ENCODE measurements at places on chromosomes 3 and 15. TPM values are rescaled to one million over a fixed set of nuclear protein-coding genes. Genes with fewer than 3 reads are reported as not detected.

DNA sequence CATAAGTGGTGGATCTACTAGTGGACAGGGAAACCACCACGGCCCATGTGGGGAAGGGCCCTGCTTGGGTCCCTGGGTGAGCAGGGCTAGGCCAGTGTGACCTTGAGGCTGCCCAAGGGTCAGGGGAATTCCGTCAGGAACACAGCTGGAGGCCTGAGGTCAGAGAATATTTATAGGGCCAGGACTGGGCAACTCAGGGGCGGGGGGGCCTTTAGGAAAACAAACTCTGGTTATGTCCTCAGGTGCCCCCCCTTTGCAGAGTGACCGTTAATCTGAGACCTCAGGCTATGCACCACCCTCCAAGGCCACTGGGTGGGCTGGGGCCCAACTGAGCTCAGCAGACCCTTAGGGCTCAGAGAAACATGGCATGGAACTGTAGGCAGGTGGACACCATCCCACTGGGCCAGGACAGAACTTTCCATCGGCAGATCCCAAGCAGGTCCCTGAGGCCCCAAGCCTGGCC, 2.5 kb downstream of the TWF2 start:
- no peak for DNase-seq

DNA sequence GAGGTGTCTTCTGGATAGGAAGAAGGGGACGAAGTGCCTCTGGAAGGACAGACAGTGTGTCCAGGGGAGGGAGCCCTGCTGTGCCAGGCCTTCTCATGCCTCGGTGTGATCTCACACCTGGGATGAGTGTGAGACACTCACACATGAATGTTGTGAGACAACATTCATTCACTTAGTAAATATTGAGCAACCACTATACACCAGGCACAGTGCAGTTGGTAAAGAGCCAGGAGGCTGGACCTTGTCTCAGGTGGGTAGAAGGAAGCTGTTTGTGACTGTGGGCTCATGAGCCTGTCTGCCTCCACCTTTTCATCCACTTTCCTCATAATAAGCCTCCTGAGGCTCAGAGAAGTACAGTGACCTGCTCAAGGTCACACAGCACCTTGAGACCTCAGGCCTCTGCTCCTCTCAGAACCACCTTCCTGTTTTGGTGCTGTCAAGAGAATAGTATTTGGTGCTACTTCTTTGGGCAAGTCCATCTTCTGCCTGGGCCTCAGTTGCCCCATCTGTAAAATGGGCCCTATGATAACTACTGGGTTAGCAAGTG, 20.9 kb downstream of the SLC6A6 start:
- peak; percentile 36 for DNase-seq

- DNase-seq, result no peak
These were observed 313.4 kb downstream of the CNTN6 start for GRCh38 chr3:1406250-1406649.

DNA sequence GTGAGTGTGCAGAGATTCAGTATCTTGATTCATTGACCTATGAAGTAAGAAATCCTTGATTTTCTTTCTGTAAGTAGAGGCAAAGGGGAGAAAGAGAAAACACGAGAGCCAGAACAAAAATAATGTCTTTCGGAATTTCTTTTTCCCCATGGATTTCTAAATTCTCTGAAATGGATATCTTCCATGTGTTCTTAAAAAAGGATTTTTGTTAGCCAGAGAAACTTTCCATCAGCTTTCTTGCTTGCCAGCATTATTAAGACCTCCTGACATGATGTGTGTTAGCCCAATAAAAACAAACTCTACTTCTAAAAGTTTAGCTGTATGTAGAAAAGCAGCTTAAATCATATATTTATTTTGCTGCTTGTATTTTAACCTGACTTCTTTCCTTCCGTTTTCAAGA, 122.3 kb upstream of the AADACL2 start:
- no peak for DNase-seq

GRCh38 chr15:95458721-95459120, 871.8 kb upstream of the NR2F2 start:
- no peak for DNase-seq

DNA sequence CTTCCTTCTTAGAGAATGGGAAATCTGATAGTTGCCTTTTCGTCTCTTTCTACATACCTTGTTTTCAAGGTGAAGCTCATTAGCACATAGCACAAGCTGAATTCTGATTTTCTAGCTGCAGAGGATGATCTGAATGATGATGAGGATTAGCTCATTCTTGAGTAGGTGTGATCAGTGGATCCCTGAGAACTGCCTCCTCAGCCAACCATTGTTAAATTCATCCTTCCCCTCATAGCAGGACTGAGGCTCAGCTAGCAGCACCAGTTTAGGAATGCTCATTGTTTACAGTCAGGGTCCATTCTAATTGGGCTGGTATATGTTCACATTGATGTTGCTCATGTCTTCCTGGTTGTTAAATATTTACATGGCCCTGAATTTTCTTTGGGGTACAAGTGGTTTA, 299.9 kb upstream of the MME start:
- no peak for DNase-seq

DNA sequence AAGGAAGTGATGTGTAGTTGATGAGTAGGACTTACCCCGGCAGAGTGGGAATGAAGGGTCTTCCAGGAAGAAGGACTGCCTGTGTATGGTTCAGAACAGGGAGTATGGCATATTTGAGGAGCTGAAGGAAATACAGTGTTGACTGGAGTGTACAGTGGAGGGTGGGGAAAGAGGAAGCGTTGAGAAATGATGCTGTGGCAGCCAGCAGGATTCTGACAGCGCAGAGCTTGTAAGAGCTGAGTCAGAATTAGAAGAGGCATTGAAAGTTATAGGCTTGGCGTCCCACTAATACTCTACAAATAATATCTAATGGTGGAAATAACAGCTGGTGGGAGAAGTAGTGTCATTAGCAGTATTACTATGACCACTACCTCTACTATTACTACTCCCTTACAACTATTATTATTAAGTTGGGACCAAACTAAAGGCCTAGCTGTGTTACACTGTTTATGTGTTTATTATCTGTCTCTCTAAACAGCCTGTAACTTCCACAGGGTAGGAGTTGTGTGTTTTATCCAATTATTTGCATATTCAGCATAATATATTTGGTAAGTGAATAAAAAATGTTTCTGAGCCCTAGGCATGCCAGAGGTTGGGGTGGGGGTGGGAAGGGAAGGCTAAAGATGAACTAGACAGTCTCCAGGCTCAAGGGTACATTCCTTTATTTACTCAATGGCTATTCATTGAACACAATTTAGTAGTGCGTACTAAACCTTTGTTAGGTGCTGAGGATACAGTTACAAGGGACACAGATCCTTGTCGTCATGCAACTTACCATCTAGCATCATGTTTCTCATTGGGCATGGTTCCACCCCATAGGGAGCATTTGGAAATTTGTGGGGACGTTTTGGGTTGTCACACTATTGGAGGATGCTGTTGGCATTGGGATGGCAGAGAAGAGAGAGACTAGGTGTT, 428.8 kb upstream of the ONECUT1 start:
- DNase-seq, result no peak

- no peak for DNase-seq
These were observed 23.7 kb upstream of the FAM98B start for GRCh38 chr15:38430106-38430760.

GRCh38 chr3:39158148-39158715, 4.8 kb upstream of the CSRNP1 start:
- DNase-seq, result no peak

GRCh38 chr15:98002866-98003265, 42.4 kb downstream of the ARRDC4 start:
- DNase-seq, result no peak

- DNase-seq, result no peak
These were observed 97.8 kb downstream of the SQOR start for GRCh38 chr15:45732662-45733061.

- DNase-seq, result no peak
These were observed 457.3 kb upstream of the KCNMB2 start for GRCh38 chr3:178078953-178079352.

DNA sequence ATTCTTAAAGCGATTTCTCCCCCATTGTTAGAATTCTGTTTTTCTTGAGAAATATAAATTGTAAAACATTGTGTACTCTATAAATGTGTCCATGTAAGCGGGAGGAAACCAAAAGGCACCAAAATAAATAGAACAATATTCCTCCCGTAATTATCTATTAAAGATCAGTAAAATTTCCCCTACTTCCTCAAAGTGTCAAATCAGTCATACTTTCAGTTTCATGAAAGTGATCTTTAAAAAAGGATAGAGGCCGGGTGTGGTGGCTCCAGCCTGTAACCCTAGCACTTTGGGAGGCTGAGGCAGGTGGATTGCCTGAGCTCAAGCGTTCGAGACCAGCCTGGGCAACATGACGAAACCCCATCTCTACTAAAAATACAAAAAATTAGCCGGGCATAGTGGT, 278.9 kb downstream of the MECOM start:
- no peak for DNase-seq

DNA sequence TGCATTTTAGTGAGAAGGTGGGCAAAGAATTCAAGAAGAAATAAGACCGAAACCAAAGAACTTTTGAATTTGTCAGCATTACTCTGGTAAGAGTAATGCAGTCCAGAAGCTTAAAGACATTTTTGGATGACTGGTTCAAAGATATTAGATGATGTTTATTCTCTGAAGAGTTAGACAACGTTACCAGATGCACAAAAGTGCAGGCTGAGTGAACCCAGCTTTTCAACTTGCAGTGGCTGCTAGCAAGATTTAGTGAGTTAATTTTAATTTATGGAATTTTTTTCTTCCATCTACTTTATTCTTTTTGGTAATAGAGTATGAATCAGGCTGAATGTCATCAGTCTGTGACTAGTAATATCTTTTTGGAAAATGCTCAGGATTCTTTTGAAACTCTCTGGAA, 267.3 kb upstream of the AZI2 start:
- DNase-seq, result no peak

- no peak for DNase-seq
These were observed 63.1 kb downstream of the VGLL4 start for GRCh38 chr3:11580645-11581044.

GRCh38 chr15:97874139-97874538, 86.4 kb upstream of the ARRDC4 start:
- no peak for DNase-seq

DNA sequence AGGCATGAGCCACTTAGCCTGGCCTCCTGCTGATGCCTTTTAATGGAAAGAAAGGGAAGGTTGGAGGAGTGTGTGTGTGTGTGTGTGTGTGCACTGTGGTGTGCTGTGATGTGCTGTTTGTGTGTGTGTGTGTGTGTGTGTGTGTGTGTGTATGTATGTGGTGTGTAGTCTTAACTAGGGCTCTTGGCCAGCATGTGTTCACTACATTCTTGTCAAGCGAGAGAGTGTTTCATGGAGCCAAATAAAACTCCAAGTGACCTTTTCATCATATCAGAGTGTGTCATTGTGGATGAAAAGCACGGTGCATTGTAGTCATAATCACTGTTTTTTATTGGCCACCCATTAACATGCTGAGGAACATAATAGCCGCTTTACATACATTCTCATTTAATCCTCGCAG, 30.8 kb upstream of the BHLHE40 start:
- no peak for DNase-seq

- no peak for DNase-seq
These were observed 57.7 kb upstream of the AADACL2 start for GRCh38 chr3:151675858-151676615.

- no peak for DNase-seq
These were observed 32.5 kb upstream of the MINAR1 start for GRCh38 chr15:79399606-79400005.

GRCh38 chr15:101570241-101570640, 80.7 kb upstream of the PCSK6 start:
- DNase-seq, result no peak

DNA sequence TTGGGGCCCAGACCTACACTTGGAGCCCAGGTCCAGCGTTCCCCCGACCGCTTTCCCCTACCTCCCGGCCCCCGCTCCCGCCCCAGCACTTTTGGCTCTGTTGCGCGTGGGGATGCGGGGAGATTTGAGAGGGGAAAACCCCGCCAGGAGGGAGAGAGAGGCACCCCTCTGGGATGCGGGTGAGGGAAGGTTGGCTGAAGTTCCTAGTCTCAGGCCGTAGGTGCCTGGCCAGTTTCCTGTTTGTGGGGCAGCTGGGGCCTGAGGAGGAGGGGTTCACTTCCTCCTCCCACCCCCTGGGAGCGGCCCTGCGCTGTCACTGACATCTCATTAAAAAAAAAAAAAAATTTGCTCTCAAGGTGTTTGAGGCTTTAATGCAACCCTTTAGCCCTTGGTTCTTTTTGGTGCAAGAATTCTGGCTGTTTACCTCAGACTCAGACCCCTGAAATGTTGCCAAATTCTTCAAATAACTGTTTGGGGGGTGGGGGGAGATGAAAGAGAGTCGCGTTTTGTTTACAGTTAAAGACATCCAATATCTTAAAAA, 2.6 kb downstream of the FAM43A start:
- peak; percentile 48 for DNase-seq

- no peak for DNase-seq
These were observed 45.0 kb downstream of the MED12L start for GRCh38 chr3:151130428-151130827.

GRCh38 chr3:134797057-134797740, 2.1 kb downstream of the EPHB1 start:
- DNase-seq, result no peak

- DNase-seq, result no peak
These were observed 82.2 kb downstream of the KLF15 start for GRCh38 chr3:126274735-126275619.

Gene RPL4
- 5,151 TPM for total RNA-seq

Gene ATP13A4
- total RNA-seq, result 3.2 TPM

Gene SHQ1
- 30.1 TPM for total RNA-seq

Gene OXTR
- total RNA-seq, result 1.1 TPM

Gene HTR3E
- not detected for total RNA-seq

Gene UBAP1L
- total RNA-seq, result 2.4 TPM

Gene TRIM42
- total RNA-seq, result not detected

Gene EFCC1
- 0.24 TPM for total RNA-seq

Gene SLC51A
- total RNA-seq, result not detected

Gene RARRES1
- total RNA-seq, result not detected

Gene NEDD4
- 18.7 TPM for total RNA-seq

Gene VGLL3
- not detected for total RNA-seq

Gene MAGI1
- 0.24 TPM for total RNA-seq

Gene GPR160
- 5.7 TPM for total RNA-seq

Gene MEGF11
- total RNA-seq, result not detected
